ENCODE measurements at places on chromosomes 1 and 21.

GRCh38 chr1:8903410-8903809, 24.9 kb upstream of the ENO1 start:
- DNase-seq: peak; percentile 33

DNA sequence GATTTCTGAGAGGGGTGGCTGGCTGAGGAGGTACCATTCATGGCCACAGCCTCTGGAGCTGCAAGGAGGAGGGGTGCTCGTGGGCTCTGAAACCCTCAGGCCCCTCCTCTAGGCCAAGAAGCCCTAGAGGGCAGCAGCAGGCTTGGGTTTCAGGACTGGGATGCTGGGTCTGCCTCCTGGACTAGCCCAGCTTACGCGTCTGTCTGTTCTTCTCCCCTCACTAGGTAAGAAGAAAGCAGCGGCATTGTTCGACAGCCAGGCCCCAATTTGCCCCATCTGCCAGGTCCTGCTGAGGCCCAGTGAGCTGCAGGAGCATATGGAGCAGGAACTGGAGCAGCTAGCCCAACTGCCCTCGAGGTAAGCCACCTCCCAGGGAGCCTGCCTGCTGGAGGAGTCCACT, 60.3 kb downstream of the TMEM53 start:
- no peak for DNase-seq

DNA sequence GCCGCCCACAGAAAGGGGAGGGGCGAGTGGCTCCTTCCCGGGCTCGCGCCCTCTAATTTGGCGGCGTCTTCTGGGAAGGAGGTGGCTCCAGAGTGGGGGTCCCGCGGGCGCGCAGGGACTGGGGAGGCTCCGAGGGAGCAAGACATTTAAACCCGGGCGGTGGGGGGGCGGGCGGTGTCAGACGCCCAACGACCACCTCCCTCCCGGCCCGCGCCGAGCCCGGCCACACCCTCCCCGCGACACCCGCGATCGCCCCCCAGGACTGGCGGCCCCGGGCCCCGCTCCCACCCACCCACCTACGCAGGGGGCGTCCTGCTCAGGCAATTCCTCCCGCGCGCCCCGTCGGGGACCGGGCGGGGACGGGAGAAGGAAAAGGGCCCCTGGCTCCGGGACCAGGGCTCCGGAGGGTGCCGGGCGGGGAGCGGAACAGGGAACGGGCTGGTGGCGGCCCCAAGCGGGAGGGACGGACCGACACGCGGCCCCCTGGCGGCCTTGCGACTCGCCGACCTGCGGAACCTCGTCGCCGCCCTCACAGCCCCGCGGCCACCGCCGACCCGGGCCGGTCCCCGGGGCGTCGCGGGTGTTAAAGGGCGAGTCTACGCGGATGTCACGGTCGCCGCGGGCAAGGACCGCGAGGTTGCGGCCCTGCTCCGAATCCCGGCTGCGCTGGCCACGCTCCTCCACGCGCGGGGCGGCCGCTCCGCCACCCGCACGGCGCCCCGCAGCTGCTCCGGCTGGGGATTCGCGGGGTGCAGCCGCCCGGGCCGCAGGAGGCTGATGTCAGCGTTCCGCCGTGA, 94.0 kb upstream of the FMN2 start:
- DNase-seq: peak; percentile 62

DNA sequence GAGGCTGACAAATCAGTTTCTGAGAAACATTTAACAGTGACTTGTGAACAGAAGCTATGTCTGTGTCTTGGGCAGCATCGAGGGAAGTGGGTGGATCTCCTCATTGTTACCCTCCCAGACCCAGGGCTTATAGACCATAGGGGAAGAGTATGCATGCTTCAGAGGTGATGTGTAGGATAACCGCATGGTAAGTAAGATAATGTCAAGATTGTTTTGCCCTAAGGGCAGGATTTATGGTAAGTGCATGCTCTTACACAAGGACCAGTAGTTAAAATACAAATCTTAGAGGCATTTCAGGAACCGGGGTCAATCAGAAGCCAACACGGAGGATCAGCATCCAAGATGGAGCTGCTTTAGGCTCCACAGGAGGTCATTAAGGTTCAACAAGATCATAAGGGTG, 7.7 kb upstream of the PRMT2 start:
- no peak for DNase-seq

DNA sequence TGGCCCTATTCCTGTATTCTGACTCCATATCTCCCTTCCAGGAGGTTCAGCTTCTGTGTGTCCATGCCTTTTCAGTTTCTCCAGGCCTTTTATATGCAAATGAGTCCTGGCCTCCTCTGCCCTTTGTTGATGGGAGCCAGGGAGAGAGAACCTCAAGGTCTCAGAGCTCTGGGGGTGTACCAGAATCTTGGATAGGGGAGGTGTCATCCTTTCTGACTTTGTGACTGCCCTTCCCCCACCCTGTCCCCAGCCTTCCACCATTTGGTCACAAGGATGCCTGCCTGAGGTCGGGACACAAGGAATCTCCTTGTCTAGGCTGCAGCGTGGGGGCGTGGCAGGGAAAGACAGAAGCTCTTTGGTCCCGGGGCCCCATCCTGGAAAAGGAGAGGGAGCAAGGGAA, 18.6 kb downstream of the LURAP1 start:
- DNase-seq: no peak

- no peak for DNase-seq
Observed at GRCh38 chr1:167630568-167631385, 745 bp downstream of the RCSD1 start.

DNA sequence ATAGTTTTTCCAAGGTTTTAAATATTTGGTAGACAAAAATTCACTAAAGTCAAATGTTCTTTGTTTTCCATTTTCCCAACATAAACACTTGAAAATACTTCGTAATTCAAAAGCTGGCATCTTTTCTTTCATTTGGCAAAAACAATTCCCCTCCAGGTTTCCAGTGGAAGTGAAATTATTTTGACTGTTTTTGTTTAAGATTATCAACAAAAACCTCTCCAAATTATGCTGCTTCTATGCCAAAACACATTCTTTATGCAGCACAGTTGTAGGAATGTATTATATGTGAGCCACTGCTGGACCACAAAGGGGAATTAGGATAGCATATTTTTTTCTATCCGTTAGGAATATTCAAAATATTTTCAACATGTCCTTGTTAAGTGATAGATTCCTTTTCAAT, 44.1 kb downstream of the SLC5A9 start:
- DNase-seq: no peak

DNA sequence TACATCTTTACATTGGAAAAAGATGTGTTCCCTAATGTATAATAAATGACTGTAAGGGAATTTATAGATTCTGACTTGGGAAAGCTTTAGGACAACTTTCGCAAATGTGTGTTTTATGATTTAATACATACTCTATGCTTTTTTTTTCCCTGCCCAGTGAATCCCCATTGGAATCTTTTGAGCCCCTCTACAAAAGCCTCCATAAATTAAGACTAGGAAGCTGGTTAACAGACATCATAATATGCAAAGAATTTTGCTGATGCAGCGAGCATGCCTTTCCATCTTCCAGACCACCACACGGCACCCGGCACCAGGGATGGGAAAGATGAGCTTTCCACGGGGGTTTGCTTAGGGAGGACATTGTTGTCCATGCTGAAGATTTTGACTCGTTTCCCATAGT, 156.1 kb upstream of the IVNS1ABP start:
- no peak for DNase-seq

DNA sequence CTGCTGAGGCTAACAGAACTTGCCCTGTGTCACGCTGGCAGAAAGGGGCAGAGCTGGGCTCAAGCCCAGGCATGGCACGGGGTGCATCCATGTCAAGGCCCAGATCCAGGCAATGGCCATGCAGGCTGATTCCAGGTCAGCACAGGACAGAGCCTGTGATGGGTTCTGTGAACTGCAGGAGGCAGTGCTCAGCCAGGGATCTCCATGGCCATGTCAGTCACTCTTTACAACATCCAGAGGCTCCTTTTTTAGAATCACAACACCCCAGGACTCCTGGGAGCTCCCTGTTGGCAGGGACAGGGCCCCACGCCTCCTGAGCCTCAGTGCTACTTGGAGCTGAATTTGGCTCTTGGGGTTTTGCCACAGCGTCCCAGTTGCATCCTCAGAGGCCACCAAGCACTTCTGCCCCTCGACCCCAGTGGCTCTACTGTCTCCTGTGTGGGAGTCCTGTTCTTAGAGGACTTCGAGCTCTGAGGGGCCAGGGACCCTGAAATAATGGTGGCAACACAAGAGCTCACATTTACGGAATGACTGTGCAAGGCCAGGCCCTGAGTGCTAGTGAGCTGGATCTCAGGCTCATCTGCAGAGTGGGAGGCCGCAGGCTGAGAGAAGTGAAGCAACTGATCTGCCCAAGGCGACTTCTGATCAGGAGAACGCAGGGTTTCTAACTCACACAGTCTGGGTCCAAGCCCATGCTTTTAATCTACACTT, 211.5 kb downstream of the TRABD2B start:
- no peak for DNase-seq

- no peak for DNase-seq
Observed at GRCh38 chr1:228311091-228311490, 95.5 kb downstream of the TRIM11 start.

DNA sequence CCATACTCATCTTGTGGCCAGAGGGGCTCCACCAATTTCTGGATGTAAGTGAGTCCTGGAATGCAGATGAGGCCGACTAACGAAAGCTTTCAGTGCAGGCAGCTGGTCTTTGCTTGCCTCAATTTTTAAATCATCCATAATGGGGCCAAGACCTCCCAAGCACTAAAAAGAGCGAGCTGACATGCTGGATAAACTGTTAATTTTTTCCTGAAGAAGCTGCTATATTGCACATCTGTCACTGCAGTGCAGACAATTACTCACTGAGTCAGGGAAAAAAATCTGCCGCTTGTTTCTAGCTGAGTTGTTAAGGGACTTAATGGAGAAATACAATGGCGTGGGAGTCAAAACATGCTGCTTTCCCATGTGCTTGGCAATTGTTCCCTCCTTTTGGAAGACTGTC, 205.5 kb downstream of the GPATCH2 start:
- no peak for DNase-seq

DNA sequence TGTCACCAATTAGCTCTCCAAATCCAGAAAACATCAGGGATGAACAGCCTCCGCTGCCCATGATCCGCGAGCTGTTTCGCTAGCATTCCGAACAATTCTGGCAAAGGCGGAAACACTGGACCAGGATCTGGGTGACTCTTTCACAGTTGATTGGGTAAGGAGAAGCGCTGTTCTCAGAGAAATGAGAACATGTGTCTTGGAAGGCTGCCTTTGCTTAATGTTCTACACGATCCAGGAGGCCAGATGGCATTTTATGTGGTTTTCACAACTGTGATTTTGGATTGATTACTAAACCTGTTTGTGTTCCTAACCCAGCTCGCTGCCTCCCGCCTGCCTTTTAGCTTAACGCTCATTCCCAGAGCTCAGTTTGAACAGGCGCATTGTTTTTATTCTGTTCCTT, 144.0 kb downstream of the KIF26B start:
- DNase-seq: no peak

DNA sequence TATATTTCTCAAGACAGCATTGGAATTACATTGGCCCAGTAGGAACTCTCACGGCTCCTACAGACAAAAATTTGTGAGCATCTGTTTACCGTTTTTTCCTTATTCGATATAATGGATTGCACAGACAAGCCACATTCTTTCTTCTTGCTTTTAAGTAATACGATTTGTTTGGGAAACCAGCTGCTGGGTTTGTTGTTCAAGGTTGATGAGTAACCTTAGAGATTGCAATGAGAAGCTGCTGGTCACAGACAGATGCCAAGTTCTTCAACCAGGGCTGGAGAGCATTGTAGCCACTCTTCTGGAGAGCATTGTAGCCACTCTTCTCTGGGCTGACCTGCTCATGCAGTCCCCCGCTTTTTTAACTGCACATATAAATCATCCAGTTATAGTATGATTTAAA, 1.4 kb upstream of the MIA3 start:
- DNase-seq: no peak

- no peak for DNase-seq
Observed at GRCh38 chr1:40699787-40700186, 8.3 kb downstream of the NFYC start.

DNA sequence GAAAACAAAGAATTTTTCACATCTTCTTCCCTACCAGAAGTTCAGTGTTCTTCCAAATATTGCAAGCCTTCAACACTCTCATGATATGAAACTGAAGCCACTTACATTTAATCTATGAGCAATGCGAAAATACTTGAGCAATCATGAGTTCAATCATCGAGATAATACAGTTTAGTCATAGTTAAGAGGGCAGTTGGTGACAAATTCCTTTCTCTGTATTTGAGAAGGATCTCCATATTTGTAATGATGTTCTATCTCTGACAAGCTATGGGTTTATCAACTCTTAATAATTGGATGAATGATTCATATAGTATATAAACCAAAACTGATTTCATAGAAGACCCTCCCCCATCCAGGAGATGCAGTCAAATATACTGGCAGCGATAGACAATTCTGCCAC, 29.7 kb upstream of the PYHIN1 start:
- DNase-seq: no peak

DNA sequence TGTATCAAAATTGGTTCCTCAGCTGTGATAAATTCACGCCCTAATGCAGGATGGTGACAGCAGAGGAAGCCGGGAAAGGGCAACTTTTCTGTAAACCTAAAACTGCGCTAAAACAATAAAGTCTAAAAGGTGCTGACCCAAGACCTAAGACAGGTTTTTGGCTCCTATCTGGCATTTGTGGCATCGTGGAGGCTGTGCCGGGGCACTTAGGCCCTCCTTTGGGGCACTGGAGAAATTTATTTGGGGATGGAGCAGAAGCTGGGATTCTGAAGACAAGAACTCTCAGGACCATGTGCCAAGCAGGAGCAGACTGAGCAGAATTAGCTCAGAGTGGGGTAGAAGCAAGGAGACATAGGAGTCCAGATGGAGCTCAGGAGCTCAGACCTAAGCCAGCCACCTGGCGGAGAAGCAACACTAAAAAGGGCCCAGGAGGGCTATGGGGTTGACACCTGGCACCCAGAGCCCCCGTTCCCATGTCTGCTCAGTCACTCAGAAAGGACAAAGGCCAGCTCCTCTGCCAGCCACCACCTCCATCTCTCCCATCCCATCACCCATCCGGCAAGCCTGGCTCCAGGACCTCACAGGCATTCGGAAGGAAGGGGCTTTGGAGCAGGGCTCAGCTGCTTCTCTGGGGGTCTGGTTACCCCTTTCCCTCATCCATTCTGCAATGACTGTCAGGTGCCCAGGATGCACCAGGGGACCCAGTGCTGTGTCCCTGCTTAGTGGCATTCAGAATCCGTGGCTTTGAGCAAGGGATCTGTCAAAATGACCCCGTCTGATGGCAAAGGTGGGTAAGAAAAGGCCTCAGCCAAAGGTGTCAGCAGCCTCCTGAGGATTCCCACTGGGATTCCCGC, 347.7 kb downstream of the NPHP4 start:
- no peak for DNase-seq

DNA sequence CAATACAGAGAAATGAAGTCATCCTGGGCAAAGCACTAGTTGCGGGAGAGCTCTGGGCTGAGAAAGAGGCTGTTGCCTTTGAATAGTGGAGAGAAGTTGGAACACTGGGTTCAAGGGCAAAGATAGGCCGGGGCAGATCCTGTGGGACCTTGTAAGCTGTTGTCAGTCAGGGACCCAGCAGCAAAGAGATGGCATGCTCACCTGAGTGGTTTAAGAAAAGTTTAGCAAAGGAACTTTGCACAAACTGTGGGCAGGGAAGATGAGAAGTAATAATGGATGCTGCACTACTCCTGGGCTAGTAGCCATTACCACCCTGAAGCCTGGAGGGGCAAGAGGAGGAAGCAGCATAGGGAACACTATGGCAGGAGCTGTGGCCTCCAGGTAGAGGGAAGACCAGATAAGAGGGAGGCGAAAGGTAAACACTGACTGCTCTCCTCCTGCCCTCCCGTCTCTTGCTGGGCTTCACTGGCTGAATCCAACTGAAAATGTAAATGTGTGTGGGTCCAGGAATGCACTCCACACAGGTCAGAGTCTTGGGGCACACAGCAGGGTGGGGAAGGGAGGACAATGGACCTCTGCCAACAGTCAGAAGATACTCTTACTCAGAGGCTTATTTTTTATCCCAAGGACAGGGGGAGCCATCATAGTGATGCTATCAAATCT, 129.2 kb downstream of the PLPP3 start:
- DNase-seq: no peak
